NCI-H510A treated with DMSO at 0.1 percent for 48 hours (cell line): ENCODE measurements at places on chromosomes 12 and 14.

DNA sequence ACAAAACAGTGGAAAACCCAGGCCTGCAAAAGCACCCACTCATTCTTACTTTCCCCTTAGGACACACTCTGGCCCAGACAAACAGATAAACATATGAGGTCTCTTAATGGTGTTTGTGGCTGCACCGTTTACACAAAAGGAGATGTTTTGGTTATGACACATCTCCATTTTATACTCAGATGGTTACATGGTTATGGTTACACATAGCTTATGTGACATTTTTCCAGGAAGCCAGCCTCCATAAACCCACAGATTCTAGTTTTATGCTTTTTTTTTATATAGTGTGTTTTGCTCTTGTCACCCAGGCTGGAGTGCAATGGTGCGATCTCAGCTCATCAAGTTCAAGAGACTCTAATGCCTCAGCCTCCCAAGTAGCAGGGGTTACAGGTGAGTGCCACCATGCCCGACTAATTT, 3.5 kb upstream of the KLRD1 start:
- DNase-seq: no peak

- no peak for DNase-seq
Observed at GRCh38 chr14:103628221-103628683, 759 bp upstream of the KLC1 start.

GRCh38 chr12:91507754-91508153, 325.1 kb upstream of the DCN start:
- DNase-seq: no peak

- no peak for DNase-seq
Observed at GRCh38 chr14:33062881-33063280, 124.2 kb downstream of the NPAS3 start.

- DNase-seq: no peak
Observed at GRCh38 chr14:46325157-46325556, 326.4 kb downstream of the RPL10L start.

DNA sequence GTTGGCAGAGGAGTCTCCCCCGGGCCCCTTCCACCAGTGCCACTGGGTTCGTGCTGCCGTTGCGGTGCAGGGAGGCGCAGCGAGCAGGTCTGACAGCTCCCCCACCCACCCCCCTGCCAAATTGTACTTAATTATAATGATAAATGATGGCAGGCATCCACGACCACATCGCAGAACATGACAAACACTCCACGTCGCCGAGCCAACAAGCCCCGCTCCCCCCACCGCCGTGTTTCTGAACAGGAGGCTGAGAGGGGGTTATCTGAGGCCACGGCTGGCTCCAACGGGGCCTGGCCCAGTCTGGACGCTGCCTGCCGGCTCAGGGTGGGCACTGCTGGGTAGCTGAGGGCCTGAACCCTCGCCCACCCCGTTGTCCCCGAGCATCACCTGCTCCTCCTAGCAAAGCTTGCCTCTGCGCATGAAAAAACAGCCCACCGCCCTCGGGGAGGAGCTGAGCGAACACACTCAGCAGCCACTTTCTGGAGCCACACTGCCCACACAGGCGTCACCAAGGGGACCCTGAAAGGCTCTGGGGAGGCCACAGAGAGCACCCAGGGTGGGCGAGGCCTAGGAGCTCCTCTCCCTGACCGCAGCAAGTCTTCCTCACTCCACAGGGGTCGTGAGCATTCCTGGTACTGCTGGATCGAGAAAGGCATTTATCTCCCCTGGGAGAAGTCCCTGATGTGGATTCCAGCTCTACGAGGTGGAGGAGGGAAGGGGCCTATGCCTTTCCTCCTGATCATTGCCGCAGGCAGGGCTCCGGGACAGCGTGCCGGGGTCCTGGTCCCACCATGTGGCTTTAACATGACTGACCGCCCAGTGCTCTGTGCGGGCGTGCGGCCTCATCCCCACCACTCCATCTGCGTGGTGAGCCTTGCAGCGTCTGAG, 35.4 kb upstream of the DIO3 start:
- DNase-seq: no peak

GRCh38 chr14:69528930-69529329, 44.4 kb downstream of the PLEKHD1 start:
- no peak for DNase-seq

DNA sequence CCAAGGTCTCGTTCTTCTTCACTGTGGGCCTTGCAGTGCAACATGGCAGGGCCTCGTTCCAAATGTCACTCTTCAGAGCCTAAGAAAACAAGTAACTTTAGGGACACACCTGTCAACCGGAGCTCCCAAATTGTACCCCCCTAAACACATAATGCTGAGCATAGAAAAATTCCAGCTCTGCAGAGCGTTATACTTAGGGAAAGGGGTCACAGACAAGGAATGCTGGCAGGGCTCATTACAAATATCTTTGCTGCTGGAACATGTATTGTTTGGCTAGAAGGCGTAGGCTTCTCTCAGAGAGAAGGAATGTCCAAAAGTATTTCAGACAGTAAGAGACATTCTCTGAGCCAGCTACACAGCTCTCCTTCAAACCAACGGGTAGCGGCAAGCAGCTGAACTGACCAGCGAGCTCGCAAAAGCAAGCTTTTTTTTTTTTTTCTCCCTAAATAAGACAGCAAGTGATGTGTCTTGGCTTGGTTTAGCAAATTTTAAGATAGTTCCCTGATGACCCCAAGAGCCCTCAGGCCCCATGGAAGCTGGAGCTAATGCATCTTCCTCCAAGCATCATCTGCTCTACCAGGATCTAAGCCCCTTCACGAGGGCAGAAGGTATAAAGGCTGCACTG, 24.5 kb downstream of the SSH1 start:
- DNase-seq: no peak
